NCI-H187 (cell line): ENCODE measurements at places on chromosomes 7 and 10.
A peak's percentile ranks its signal among the peaks of the same experiment; 100 is the strongest.

- no peak for DNase-seq
Observed at GRCh38 chr10:128109707-128110106, 16.5 kb downstream of the MKI67 start.

DNA sequence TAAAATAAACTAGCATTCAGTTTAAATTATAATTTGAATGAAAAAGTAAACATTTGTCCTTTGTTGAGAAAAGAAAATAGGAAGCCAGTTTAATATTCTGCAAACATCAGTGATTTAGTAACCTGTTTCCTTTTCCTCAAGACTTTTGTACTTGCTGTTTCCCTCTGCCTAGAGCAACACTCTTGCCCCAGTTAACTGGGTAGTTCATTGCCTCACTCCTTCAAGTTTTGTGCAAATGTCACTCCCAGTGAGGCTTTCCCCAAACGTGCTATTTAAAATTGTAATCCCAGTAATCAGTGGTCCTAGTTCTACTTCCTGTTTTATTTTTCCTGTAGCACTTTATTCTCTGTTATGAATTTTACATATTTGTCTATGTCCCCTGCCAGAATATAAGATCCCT, 23.8 kb downstream of the DLD start:
- no peak for DNase-seq

DNA sequence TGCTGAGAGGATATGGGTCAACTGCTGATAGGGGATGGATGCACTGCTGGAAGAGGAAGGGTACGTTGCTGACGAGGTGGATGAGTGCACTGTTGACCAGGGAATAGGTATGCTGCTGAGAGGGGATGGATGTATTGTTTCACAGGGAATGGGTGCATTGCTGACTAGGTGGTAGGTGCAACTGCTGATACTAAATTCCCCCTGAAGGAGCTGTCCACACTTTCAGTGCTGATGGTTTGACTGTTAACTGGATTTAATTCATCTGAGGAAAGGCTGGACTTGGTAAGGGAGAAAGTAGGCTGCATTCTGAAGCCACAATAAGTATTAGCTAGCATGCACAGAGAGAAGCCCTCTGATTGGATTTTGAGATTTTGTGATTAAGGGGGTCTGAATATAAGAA, 1196.8 kb upstream of the PHF14 start:
- no peak for DNase-seq

- no peak for DNase-seq
Observed at GRCh38 chr7:15684871-15685270, 1.6 kb downstream of the MEOX2 start.

DNA sequence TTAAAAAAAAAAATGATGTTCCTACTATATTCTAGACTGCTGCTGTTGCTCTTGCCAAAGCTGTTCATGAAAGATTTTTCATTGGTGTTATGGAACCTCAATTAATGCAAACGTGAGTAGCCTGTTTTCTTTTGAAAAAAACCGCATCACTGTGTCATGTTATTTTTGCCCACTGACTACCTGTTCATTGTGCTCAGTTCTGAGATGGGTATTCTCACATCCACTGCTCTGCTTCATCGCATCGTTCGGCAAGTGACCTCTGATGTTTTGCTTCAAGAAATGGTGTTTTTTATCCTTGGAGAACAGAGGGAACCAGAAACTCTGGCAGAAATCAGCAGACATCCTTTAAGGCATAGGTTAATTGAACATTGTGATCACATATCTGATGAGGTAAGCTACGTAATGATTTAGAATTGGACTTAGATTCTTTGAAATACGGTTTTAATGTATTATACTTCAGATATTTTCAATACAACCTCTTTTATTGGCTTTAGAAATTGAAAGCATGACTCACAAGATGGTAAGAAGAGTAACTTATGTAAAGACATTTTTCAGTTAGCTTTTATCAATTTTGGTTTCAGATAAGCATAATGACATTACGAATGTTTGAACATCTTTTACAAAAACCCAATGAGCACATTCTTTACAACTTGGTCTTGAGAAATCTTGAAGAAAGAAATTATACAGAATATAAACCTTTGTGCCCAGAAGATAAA, 24.6 kb downstream of the FHIP2A start:
- no peak for DNase-seq

- peak; percentile 57 for DNase-seq
Observed at GRCh38 chr7:69652947-69653701, 54.8 kb downstream of the AUTS2 start.

GRCh38 chr10:83648201-83648600, 491.1 kb upstream of the GHITM start:
- DNase-seq, result no peak

DNA sequence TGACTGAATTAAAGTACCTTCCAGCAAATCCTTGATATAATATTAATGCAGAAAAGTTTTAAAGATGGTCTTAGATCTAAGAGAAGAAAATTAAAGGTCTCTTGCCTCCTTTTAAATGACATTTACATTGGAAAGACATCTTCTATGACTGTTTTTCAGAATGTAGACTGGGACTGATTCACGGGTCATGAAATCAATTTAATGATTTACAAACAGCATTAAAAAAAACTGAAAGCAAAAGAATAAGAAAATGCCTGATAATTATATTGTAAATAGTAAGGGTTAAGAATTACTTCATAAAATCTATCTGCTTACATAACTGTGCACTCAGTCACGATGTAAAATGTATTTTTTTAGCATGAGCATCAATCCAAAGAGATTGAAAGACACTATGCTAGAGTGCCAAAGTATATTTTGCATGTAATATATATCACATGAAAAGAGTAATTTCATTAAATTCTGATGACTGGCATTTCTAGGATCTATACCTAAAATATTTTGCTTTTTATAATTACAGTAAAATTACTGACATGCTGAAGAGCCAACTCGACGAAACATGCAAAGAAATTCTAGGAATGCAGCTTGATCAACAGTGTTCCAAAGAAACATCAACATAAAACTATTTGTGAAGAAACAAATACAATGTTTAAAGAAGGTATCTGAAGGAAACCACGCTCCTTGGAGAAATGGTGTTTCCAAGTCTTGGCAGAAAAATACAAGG, 35.1 kb downstream of the RTKN2 start:
- no peak for DNase-seq

DNA sequence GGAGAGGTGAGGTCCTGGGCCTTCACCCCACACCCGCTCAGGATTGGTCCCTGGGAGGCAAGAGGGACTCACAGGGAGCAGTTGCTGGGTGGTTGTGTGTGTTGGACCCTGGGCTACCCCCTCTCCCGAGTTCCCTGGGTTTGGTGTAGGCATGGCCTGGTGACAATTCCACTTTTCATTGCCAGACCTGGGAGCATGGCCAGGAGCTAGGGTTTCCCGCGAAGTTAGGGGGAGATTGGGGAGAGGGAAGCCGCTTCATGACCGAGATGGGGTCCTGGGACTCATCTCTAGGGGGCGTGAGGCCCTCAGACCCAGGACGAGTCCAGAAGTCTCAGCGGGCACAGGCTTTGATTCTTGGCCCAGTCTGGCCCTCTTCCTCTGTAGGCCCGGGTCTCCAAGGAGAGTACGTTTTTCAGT, 606 bp downstream of the PALD1 start:
- DNase-seq, result no peak

- no peak for DNase-seq
Observed at GRCh38 chr7:37173670-37174069, 275.0 kb downstream of the ELMO1 start.

GRCh38 chr7:3981281-3981680, 680.2 kb downstream of the SDK1 start:
- no peak for DNase-seq

- no peak for DNase-seq
Observed at GRCh38 chr7:150992833-150993302, 2.1 kb downstream of the NOS3 start.

DNA sequence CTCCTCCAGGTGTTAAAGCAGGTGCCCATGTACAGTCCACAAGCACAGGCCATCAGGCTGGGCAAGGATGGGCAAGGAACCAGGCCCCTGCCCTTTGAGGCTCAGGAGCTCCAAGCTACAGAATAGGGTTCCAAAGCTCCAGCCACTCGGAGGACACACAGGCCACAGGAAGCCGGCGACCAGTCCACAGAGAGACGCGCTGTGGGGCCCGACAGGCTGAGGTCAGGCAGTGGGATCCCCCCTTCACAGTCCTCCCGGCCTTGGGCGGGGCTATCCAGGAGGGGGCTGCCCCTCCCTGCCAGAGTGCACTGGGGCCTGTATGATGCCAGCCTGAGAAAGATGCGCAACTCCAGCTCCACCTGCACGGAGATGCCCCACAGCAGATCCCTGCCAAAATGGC, 34.0 kb downstream of the MAD1L1 start:
- no peak for DNase-seq

- DNase-seq, result no peak
Observed at GRCh38 chr10:15943426-15943825, 83.1 kb upstream of the MINDY3 start.

GRCh38 chr7:13448243-13448642, 541.2 kb downstream of the ETV1 start:
- DNase-seq, result no peak

DNA sequence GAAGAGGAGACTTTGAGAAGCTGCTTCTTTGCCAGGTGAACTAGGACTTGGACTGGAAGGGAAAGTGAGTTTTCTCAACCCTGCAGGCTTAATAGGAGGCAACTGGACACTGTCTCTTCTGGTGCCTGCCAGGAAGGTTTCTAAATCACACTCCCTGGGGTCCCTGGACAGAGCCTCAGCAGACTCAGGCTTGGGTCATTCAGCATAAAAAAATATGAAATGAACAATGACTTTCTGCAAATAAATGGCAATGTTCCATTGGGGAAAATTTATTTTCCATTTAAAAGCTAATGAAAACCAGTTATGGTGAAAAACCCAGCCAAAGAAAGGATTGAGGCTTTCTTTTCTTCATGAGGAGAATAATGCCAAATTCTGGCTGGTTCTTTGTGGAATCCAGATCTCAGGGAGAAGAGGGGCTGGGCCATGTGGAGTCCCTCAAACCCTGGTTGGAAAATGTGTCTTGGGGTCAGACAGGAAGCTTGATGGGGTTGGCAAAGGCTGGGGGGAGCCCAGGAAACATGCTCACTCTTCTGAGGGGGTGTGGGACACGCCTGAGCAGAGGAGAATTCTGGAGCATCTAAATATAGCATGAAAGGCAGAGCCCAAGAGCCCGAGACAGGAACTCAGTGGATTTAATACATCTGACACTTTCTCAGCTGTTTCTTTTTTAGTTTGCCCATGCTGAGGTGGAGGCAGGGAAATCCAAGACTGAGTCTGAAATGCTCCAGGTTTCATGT, 65.2 kb upstream of the EMX2 start:
- DNase-seq, result no peak

DNA sequence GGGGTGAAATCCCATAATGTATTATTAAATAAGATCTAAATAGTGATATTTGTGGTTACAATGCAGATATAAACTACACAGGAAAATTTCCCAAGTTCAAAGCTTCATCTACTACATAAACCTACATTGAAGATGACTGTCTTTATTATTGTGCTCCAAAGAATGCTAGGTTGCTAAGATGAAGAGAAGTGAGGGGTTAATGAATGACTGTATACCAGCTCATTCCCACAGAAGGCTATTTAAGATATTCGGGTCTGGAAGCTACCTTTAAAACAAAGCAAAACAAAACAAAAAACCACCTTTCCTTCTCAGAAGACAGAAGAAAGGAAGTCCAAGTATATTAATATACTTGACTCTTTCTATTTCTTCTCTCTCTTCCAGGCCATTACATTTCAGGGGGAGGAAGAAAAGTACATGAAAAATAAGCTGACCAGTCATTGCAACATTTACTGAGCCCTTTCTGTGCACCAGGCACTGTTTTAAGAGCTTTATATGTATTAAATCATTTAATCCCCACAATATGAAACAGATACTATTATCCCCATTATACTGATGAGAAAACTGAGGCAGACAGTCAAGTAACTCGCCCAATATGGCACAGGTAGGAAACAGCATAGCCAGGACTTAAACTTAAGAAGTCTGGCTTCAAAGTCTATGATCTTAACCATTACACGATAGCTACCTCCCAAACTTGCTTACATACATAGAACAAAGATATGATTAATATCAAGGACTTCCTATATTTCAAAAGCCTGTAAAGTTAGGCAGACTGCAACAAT, 48.1 kb downstream of the TNPO3 start:
- DNase-seq, result no peak

- no peak for DNase-seq
Observed at GRCh38 chr7:23431702-23432199, 38.5 kb downstream of the IGF2BP3 start.

DNA sequence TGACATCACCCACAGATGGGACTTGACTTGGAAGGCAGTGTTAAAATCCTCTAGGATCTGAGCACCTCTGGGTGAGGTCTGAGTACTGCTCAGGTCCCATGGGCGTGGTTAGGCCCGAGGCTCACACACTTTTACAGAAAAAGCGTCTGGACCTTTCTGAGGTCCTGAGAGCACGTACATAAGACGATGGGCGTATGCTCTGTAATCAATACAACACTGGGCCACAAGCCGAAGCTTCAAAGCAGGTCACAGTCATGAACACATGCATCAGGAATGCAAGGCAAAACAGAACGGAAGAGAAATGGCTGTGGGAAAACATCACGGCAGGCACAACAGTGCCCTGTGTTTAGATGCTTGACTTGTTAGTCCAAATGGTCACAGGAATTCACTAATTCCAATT, 112.2 kb downstream of the LARP4B start:
- no peak for DNase-seq

GRCh38 chr10:53009961-53010907, 237.7 kb upstream of the MBL2 start:
- no peak for DNase-seq

- no peak for DNase-seq
Observed at GRCh38 chr7:30087371-30087770, 47.4 kb upstream of the MTURN start.

- DNase-seq, result no peak
Observed at GRCh38 chr7:30562909-30563308, 31.8 kb upstream of the GARS1 start.

DNA sequence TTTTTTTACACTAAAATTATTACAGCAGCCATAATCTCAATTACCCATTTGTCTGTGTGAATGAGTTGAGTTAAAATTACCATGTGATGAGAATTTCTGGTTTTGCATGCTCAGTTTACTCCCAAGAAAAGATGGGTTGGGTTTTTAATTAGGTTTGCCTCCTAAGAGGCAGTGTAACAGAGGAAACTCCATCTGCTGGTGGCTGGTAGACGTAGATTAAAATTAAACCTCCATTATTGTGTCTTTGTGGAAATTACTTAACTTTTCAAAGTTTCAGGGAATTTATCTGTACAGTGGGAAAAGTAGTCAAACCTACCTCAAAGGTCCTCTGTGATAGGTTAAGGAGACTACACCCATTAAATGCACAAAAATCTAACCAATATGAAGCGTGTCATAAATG, 954.2 kb downstream of the PCDH15 start:
- DNase-seq, result no peak

DNA sequence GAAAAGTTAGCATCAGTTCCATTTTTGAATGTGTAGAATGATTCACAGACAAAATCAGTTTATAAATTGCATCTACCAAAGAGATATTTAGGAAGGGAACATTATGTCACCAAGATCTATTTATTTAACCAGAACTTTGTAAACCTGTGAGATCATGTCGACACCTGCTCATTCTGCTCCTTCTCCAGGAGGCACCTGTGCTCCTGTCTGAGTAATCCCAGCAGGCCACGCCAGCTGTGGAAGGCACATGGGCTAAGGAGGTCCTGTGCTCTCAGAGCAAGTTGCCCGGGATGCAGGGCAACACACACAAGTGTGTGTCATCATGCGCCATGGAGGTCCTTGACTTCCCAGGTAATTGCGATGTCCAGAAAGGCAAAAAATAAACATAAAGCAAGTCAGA, 45.5 kb upstream of the ADARB2 start:
- DNase-seq, result no peak
